AG08395 (cell line): ENCODE measurements at places on chromosomes 12 and 14.

GRCh38 chr14:44783901-44784300, 177.8 kb downstream of the KLHL28 start:
- DNase-seq = no peak

GRCh38 chr12:92164712-92165111, 19.1 kb upstream of the BTG1 start:
- no peak for DNase-seq

DNA sequence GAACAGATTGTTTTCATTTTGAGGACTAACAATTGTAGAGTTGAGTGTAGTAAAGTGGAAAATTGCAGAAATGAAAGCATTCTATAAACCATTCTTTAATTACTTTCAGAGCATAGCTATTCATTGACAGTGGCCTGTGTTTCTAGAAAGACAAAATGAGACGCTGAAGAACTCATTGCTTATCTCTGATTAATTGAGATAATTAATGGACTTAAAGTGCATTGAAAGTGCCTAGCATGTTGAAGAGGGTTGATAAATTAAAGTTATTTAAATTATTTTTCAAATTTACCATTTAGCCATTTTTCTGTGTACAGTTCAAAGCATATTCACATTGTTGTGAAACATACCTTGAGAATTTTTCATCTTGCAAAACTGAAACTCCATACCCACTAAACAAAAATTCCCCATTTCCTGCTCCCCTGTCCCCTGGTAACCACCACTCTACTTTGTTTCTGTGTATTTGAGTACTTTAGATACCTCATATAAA, 57.4 kb downstream of the DAAM1 start:
- no peak for DNase-seq

DNA sequence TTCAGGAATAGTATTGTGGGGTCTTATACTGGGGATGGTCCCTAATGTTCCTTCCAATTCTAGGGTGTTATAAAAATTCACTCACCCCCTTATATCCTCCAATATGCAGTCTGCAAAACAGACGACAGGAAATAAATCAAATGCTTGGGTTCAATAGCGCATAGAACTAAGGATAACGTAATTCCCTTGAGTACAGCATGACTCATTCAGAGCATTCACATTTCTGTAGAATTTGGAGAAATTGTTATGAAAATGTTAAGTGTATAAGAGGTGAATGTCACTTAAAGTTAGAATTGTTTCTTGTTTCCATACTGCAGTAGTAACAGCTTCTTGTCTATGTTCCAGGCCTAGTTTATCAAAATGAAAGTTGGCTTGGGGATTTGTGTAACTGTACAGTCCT, 271.4 kb downstream of the RPS29 start:
- no peak for DNase-seq

DNA sequence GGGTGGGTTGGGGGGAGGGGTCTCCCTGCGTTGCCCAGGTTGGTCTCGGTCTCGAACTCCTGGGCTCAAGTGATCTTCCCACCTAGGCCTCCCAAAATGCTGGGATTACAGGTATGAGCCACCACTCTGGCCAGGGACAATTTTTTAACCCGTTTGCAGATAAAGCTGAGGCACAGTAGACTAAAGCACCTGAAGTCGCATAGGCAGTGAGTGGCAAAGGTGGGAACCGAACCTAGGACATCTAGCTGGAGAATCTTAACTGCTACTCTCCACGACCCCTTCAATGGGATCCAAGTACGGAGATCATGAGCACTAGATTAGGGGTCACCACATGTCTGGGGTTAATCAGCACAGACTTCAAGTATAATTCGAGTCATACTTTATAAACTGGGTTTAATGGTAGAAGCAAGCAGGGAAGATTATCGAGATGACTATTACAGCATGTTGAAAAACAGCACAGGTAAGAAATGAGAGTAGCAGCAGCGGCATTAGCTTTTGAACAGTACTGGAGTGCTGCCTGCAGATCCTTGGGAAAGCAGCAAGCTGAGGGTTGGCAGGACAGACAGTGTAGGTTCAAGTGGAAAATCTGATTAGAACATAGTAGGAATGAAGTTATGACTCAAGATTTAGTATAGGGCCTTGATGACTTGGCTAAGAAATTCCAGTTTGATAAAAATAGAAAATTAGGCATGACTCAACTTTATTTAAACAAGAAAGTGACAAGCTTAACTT, 23.9 kb downstream of the NID2 start:
- peak; percentile 86 for DNase-seq

DNA sequence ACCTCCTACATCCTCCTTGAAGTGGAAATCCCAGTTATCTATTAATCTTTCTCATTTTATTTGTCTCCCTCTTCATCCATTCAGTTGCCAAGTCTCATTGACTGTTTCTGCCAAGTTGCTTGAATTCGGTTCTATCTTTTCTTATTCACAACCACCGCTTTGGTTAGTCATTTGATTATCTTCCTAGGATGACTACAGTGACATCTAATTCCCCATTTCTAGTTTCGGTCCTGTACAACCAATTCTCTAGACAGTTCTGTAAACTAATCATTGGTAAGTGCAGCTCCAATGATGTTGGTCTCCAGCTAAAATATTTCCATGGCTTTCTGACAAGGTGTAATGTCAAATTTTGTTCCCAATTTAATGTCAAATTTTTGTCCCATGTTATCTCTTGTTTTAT, 220.1 kb downstream of the ADAMTS20 start:
- no peak for DNase-seq

DNA sequence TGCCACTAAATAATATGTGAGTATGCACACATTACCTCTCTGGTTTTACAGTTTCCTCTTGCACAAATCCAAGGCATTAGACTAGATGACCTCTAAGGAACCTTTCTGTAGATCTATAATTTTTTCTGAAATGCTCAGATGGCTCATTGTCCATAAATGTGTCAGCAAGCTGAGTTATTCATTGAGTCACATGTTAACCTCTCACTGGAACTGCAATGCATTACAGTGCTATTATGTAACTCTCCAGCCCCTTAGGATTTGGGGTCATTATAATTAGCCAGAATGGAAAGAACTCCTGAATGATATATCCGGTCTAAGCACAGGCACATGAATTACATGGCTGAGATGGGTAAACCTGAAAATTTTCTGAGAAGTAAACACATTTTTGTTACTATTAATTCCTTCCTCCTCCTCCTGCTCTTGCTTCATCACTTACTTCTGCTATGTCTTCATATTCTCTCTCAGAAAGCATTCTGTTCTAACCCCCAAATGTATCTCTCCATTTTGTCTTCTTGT, 20.3 kb upstream of the DRAM1 start:
- peak; percentile 85 for DNase-seq

DNA sequence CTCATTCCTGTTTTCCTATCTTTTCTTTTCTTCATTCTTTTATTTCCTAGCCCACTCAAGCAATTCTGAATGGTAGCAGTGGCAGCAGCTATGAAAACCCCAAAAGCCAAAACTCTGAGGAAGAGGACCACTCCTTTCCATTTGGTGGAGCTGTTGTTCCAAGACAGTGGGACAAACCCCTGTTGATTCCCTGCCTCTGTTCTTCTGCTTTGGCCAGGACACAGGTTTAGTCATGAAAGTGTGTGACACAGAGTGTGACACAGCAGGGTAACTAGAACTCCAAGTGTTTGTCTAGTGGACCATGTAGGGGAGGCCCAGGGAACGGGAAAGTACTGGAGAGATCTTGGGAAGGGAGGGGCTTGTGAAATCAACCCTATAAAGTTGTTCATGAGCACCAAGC, 71.1 kb downstream of the PTCSC3 start:
- DNase-seq = no peak

GRCh38 chr12:100268835-100269564, 2.0 kb downstream of the SCYL2 start:
- no peak for DNase-seq

GRCh38 chr12:123388951-123389559, 5.1 kb downstream of the KMT5A start:
- DNase-seq = no peak

GRCh38 chr14:105041841-105042765, 21.2 kb upstream of the CDCA4 start:
- no peak for DNase-seq

DNA sequence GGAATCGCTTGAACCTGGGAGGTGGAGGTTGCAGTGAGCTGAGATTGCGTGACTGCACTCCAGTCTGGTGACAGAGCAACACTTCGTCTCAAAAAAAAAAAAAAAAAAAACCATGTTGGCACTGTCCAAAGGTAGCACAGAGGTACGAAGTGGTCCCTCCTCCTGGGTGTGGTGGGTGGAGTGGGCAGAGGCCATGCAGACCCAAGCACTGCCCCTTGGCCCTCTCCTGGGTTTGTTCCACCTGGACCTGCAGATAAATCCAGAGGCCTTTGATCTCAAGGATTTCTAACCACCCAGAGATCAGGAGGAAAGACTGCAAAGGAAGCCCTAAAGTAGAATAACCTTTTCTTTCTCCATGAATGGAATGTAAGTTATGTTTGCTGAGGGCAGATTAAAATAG, 8.7 kb upstream of the GALNT6 start:
- no peak for DNase-seq

- peak; percentile 53 for DNase-seq
These were observed 1.6 kb upstream of the PPP2R5E start for GRCh38 chr14:63544591-63545299.

- DNase-seq = no peak
These were observed 981.8 kb downstream of the SLC16A7 start for GRCh38 chr12:60577607-60578006.

DNA sequence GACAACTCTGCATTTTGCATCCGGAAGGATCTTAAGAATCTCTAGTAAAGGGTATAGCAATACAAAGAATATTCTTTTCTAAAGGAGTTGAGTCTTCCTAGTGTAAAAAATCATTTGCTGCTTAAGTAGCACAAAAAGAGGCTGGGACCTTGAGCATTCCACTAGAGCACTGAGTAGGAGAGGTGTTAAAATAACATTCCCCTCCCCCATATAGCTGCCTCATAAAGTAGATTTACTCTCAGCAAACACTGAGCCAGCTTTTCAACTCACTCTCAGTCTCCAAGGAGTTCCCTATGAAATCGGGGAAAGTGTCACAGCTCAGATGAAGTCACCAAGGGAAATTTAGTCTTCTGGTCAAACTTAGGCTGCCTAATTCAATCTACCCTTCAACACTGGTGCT, 592.7 kb downstream of the ETNK1 start:
- DNase-seq = no peak

DNA sequence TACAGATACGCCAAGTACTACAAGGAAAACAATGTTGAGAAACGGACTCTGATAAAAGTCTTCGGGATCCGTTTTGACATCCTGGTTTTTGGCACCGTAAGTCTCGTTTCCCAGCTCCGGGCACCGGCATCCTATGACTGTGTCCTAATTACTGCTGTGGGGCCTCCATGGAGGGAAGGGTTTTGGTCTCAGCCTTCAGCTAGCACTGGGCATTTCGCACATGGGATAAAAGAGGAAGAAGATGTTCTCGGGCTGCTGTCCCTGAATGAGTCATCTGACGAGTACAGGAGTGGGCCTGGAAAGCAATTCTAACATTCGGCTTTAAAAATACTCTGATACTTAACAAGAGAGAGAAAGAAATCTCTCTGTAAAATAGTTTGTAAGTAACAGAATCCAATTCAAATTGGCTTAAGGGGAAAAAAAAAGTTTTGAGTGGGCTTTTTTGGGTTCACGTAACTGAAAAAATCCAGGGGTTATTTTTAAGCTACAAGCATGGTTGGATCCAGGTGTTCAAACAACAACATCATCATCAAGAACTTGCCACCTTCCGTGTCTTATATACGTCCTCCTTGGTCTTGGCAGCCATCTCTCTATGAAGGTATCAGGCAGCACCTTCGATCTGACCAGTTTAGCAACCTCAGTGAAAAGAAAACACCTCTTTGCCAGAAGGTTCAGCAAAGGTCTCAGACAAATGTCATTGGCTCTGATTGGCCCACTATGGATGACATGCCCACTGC, 34.4 kb upstream of the P2RX4 start:
- DNase-seq = no peak

- DNase-seq = no peak
These were observed 27.4 kb downstream of the OAS2 start for GRCh38 chr12:113005762-113006161.

- DNase-seq = no peak
These were observed 116.0 kb downstream of the METTL25 start for GRCh38 chr12:82474181-82474797.

GRCh38 chr12:45648070-45648469, 81.4 kb upstream of the ARID2 start:
- DNase-seq = no peak

DNA sequence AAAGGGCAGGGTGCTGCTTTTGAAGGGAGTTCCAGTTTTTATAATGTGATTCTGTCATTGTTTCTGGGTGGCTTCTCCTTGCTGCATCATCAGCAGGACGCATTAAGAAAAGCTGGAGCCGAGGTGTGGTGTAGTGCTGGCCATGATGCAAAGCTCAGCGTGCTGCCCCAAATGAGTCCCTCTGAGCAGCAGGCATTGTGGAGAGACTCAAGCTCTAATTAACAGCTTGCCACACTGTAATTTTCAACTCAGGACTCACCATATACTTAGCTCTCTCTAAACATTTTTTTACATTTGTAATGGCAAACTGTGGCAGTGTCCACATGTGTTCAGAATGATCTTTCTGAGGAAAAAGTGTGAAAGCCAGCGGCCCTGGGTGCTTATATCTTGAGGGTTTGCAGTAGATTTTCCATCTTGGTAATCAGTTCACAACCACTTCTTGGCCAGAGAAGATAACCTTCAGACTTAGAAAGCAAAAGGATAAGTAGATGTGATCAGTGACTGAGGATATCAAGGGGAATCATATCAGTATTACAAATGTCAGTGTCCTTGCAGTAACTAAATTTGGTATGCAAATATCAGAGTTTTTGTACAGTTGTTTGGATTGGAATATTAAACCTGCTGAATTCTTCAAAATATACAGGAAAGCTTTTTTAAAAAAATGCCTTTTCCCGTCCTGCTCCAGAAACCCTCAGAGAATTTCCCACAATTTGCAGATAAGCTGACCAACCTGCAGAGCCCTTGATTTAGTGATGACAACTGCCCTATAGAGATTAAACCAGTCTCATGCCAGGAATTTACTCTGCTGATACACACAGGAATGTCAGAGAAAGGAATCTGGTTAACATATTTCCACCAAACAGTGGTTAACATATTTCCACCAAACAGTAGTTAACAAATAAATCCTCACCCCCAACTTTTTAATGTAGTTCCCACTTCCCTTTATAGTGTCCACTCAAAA, 63.6 kb downstream of the DAAM1 start:
- DNase-seq = peak; percentile 57
